ENCODE measurements at places on chromosomes 2 and 18.

- DNase-seq = no peak
Measured at GRCh38 chr2:204850581-204850980, 305.3 kb downstream of the PARD3B start.

DNA sequence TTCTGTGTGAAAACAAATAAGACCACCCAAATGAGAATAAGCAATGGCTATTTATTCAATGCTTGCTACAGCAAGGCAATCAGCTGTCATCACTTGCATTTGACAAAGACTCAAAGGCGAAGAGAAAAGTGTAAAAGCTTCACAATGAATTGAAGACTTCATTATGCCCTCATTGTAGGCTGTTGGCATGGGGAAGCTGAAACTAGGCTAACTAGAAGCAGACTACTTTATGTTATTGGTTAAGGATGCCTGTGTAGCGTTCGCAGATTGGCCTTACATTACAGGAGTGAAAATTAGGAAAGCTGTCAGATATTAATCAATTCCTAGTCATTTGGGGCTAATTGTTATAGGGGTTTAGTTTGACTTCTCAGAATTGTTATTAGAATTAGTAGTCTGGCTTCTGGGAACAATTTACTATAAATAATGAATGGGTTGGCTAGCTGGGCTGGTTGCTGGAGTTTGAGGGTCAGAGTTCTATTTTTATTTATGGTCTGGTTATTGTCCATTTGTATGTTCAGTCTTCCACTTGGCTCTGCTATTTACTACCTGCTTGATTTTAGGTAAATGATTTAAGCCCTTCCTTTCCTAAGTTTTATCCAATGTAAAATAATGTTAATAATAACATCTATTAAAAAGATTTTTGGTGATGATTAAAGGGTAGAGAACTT is 437.2 kb upstream of the SYT4 start:
- no peak for DNase-seq

DNA sequence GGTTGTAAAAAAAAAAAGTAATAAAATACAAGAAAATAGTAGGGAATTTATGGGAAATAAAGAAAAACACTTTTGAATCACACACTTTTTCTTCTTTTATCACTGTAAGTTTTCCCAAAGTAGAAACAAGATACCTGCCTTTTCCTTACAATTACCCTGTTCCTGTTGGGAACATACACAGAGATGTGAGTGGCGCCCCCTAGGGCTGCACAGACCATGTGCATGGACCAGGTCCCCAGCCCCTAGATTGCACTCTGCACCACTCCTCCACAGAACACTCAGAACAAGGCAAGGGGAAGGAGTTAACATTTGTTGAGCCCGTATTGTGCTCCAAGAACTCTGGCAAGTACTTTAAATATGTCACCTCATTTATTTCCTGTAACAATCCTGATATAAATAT is 118.7 kb upstream of the NRP2 start:
- peak; percentile 23 for DNase-seq

DNA sequence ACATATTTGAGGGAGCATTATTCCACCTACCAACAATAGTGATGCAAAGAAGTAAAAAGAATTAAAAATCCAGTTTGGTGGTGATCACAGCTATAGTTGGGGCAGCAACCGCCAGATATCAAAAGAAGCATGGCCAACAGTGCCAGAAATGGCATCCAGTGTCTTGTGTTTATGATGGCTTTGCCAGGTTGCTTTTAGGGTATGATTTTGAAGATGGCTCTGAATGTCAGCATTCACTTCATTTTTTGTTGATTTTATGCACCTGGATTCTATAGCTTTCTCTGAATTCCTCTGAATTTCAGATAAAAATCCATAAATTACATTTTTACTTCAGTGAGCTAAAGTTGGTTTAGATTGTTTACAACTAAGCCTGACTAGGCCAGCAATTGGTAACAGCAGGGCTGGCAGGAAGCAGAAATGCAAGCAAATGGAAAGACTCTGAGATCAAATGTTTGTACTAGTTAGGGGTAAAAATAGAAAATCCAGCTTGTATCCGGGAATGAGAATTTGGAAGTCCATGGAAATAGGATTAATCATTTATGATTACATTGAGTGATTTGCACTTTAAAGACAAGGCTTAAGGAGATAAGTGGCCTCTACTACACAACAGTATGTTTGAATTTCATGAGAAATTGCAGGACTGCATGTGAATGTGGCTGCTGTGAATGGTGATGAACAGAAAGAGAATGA is 40.4 kb downstream of the COL3A1 start:
- no peak for DNase-seq

DNA sequence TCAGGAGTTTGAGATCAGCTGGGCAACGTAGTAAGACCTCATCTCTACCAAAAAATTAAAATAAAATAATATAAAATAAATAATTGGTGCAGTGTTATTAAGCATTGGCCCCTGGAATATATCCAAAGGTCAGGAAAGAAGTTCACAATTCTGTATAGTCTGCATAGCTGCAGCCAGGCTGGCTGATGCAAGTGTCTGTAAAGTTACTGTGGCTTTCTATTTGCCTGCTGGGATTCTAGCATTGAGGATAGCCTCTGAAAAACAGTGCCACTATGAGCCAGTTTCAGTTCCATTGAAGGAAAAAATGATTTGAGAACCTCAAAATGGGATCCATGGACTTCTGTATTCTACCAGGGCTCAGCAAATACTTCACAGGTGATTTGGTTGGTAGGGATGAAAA is 208.6 kb downstream of the PARD3B start:
- no peak for DNase-seq

DNA sequence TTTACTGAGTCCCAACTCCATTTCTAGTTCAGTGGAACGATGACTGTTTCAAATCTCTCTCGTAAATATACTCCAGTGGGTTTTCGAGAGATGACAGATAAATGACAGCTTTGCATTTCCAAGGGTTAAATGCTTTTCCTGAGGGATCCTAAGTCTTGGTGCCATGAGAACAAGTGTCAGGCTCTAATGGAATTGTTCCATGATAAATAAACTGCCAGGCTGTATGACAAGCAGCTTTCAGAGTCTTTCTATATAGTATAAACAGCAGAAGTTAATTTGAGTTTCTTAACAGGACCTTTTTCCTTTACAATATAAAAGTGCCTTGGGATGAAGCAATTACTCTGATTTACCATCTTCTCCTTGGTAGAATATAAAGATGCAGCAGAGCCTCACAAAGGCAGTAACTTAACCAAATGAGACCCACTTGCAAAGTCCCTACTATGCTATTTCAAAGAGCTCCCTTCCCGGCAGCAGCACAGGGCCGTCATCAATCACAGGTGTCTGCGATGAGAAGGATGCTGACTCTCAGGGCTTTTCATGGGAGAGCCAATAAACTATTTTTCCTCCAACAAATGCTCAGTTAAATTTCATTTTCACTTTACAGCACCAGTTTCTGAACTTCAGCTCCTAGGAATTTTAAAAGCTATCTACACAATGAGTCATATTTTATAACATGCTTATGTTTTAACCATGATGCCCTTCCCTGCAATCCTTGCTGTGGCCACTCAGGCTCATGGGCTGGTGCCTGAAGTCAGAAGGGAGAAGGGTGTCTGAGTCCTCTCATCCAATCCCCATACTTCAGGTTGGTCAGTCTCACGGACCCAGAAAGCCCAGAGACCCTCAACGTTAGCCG is 123.8 kb downstream of the AFF3 start:
- DNase-seq = no peak

GRCh38 chr2:122098306-122098705 is 342.9 kb downstream of the TSN start:
- DNase-seq = no peak

GRCh38 chr2:149156971-149157740 is 118.7 kb downstream of the LYPD6B start:
- no peak for DNase-seq

DNA sequence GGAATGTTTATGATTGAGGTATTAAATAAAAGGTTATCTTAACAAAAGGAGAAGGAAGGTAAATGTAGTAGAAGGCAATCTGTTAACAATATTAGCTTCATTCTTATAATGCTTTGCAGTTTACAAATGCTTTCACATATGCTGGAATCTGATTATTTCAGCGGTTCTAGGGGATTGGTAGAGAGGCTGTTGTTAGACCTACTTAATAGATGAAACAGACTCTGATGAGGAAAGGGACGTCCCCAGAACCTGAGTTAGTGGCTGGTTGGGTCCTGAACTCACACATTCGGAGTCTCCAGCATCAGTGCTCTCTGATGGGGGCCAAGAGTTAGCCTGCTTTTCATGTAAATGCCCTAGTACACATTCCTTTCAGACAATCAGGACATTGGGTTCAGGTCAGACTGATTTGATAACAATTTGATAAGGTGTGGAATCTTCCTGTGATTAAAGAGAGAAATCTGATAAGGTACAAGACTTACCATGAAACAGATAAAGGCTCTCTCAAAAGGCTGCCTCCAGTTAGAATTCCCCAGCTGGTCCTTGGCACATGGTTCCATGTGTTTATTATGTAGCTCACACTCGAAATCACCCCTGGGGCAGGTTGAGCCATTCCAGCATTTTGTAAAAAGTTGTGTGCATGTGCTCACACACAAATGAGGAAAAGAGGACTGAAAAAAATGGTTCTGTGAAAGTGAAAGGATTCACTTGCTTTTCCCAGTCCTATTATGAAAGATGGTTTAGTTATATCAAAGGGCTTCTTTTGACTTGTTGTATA is 103.1 kb downstream of the GPD2 start:
- DNase-seq = no peak

DNA sequence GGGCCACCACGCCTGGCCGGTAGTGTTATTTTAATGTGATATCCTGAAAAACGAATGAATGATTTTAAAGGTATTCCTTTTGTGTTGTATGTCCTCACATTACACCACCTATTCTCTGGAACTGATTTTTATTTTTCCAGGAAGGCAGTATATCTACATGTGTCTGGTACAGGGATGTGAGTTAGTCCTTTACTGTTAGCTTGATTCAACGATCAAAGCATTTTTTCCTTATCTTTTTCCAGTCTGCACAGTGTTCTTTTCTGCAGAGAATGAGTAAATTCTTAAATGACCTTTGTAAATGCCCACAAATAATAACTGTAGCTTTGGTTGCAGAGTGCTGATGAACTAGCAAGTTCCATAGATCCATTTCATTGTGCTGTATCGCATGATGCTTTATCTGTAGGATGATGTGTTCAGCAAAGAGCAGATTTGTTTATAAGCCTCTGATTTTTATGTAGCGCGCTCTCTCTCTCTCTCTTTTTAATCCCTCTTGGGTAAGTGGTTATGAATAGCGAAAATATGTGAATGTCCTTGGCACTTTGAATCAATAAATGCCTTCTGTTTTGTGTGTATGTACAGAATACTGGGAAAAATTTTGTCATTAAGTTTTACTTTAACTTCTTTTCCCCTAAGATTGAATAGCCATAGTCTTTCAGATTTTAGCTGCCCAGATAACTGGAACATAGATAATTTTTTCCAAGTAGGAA is 82.5 kb upstream of the EML6 start:
- DNase-seq = no peak

GRCh38 chr2:126655051-126655450 is 907 bp upstream of the GYPC start:
- no peak for DNase-seq

GRCh38 chr18:43936176-43936575 is 658.9 kb upstream of the SYT4 start:
- no peak for DNase-seq

DNA sequence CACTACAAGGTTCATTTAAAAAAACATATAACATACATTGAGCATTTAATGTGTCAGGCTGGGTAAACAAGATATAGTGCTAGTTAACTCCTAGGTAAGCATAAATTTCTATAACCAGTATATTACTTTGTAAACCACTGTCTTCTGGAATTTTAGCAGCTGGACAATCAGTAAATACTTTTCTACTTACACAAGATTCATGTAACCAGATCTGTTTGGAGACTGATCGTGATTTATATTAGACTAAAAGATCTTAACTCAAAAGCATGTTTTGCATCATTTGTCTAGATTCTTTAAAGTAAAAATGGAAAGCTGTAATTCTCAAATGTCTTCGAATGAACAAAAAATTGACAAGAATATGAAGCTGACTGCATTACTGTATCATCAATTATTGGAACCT is 941 bp upstream of the SGO2 start:
- no peak for DNase-seq

DNA sequence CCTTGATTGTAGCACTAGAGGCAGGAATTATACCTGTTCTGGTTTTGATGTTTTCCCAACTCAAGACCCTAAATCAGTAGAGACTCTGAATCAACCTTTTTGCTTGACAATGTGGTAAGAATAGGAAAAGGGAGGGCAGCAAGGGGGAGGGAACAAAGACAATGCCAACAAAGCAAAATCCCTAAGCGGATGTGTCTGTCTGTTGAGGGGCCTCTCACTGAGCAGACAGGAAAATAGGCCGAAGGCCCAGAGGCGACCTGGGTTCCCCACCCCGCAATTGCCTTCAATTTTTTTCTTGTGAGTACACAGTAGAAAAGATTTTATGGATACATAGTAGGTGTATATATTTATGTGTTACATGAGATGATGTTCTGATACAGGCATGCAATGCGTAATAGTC is 75.6 kb downstream of the MAP4K4 start:
- no peak for DNase-seq

- DNase-seq = no peak
Measured at GRCh38 chr2:26591619-26592505, 49.3 kb downstream of the CIB4 start.

DNA sequence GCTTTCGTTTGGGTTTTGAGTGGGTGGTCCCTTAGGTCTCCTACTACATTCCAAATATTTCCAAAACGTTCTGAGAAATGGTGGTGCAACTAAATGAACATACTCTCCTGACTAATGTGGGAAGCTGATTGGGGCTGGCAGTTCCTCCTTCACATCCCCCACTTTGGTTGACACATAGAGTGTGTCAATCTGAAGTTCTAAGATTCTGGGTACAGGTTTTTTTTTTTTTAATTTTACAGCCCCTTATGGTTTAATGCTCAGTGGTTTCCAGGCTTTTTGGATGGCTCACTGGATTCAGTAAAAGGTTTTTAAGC is 58.4 kb upstream of the ITGB6 start:
- no peak for DNase-seq

DNA sequence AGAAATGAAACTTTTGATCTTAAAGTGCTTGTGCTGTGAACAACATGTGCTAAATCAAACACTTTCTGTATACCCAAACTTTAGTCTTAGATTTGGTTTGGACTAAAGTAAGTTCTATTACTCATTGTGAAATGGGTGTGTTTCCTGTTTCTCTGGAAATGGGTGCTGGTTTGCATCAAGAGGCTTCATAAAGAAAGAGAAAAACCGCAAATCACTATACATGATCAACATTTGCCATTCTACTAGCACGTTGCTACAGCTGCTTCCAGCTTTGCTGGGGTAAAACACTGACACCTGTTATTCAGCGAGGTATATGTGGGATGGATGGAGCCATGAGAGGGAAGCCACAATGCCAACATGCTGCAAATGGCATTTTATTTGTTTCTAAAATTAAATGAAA is 547.0 kb upstream of the ACVR2A start:
- DNase-seq = peak; percentile 24
